ENCODE measurements at places on chromosomes 12 and 14.

DNA sequence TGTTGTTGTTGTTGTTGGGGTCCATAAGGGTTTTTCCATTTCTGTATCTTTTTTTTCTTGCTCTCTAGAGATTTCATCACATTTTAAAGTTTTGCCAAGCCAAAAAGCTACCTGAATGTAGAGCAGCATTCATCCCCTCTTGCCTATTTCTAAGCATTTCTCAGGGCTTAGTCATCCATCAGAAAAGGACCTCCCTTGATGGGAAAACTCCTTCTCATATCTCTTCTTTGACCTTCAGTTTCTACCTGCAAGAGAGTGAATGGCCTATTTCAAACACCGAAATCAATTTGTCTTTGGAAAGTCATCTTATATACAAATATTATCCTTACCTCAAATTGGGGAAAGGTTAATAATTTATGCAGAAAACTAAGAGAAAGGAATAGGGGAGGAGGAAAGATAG, 4.5 kb downstream of the MYBPC1 start:
- DNase-seq: no peak

DNA sequence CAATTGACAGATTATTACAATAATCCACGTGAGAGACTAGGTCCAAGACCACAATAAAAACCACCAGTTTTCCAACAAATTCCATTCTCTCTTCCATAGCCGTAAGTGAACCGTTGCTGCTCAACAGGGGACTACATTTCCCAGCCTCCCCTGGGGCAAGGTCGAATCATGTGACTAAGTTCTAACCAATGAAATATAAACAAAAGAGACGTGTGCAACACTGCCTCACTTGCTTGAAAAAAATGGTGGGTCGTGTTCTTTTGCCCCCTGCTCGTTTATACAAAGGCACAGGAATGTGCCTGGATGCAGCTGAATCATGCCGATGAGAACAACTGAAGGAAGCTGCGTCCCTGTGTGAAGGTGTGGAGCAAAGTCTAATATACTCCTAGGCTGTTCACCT, 51.1 kb downstream of the HSPB8 start:
- DNase-seq: no peak

GRCh38 chr12:104356231-104357115, 52.9 kb downstream of the EID3 start:
- no peak for DNase-seq

DNA sequence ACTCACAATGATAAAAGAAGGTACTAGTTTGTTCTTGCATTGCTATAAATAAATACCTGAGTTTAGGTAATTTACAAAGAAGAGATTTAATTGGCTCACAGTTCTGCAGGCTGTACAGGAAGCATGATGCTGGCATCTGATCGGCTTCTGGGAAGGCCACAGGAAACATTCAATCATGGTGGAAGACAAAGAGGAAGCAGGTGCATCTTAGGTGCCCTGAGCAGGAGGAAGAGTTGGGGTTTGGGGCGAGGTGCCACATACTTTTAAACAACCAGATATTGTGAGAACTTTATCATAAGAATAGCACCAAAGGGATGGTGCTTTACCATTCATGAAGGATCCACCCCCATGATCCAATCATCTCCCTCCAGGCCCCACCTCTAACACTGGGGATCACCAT, 752.6 kb upstream of the FLRT2 start:
- DNase-seq: no peak

- no peak for DNase-seq
Observed at GRCh38 chr14:80784820-80785219, 156.7 kb downstream of the CEP128 start.

- DNase-seq: no peak
Observed at GRCh38 chr14:24143511-24143910, 2.1 kb upstream of the EMC9 start.

GRCh38 chr12:32828120-32828519, 68.5 kb downstream of the PKP2 start:
- DNase-seq: no peak

GRCh38 chr14:21068521-21069387, 1.4 kb upstream of the ARHGEF40 start:
- peak; percentile 53 for DNase-seq

DNA sequence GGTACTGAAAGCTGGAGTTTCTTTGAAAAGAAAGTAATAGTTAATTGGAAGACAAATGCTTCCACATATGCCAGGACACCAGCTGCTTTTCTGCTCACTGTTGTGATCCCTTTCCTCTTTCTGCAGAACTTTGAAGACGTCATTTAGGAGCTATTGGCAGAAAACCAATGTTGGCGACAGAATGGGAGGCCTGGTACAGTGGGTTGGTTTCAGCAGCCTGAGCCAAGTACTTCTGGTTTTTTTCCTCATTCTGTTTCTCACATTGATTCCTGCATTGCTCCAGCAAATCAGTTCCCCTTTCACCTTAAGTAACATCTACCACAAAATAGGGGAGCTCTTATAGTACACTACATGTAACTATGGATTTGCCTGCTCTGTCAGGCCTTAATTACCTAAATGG, 96.9 kb downstream of the FIGNL2 start:
- DNase-seq: no peak

GRCh38 chr14:22939684-22940083, 10.5 kb upstream of the PRMT5 start:
- DNase-seq: no peak

- no peak for DNase-seq
Observed at GRCh38 chr14:33946679-33947476, 4.0 kb downstream of the EGLN3 start.

GRCh38 chr14:32012062-32012461, 65.0 kb upstream of the ARHGAP5 start:
- DNase-seq: no peak

DNA sequence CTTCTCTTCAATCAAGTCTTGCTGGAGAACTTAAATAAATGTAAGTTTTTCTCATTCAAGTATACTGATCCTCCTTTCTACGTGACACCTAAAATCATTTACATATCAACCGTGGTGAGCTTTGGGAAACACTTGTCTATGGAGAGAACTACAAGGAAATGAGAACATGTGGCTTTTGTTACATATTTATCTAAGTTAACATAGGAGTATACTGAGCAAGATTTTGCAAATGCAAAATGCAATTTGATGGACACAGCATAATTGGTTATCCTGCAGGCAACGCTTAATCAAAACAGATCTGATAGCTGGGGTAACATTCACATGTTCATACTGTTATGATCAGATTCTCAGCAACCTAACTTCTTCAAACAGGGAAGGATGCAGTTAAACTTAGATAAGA, 376.3 kb downstream of the TMEM132D start:
- no peak for DNase-seq

DNA sequence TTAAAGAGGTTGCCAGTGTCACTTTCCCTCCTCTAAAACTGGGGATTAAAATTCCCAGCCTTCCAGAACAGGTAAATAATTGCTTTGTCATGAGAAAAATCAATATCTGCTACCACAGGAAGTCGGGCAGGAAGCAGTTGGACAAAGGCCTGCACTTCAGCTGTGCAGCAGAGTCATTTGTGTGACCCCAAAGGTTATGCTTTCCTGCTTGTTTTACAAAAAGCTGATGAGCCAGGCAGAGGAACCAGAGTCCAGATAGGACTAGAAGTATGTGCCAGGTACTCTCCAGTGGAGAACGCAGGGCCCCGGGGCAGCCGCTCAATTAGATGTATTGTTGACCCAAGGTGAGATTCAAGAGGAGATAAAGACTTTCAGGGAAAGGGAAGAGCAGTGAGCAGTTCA, 117.1 kb upstream of the FRMD6 start:
- no peak for DNase-seq

DNA sequence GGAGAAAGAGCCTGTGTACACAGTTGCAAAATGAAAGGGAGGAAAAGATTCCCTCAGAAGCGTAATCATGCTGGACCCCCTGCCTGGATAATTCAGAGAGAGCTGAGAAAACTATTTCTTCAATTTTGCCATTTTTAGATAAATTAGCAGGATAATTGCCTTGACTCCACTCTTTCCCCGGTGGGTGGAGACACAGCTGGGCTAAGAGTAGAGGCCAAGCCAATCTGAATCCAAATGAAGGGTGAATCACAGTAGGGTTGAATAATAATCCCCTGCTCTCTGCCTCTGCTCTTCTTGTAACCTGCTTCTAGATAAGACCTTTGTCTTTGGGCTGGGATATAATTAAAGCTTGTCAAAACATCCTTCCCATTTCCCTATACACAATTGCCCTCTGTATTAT, 150.1 kb downstream of the CAPZA3 start:
- no peak for DNase-seq

GRCh38 chr12:1546931-1547640, 47.3 kb downstream of the FBXL14 start:
- no peak for DNase-seq

DNA sequence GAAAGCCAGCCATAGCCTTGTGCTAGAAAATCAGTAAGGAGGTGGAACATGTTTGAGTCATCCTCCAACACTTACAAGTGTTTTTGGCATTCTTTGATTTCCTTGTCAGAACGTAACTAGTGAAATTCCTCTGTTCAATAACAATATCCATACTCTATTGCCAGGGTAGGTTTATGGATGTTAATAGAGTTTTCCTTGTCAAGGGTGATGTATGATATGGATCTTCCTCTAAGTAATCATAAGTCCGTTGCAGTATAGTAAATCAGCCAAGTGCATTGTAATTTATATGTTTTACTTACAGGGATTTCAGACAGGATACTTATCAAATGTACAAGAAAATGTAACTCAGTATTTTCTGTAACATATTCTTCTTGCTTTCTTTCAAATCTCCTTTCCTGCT, 19.4 kb downstream of the NAV3 start:
- no peak for DNase-seq

DNA sequence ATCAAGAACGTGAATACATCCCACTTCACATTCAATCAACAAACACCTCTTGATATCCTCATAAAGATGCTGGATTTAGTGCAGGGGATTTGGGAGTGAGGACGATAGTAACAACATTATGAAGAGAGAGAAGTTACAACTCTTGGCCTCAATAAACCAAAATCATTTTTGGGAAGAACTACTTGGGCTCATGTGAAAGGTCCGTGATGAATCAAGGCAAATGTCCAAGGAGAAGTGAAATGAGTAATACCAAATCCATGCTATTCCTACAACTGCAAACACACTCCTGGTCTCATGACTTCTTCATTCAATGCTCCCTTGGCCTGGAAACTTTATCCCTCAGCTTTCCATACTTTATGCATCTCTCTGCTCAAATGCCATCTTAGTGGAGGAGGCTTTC, 162.0 kb upstream of the LMNTD1 start:
- DNase-seq: no peak

- DNase-seq: no peak
Observed at GRCh38 chr14:103031956-103032355, 25.4 kb downstream of the CDC42BPB start.

GRCh38 chr14:83909507-83909906, 1620.4 kb upstream of the FLRT2 start:
- DNase-seq: no peak

DNA sequence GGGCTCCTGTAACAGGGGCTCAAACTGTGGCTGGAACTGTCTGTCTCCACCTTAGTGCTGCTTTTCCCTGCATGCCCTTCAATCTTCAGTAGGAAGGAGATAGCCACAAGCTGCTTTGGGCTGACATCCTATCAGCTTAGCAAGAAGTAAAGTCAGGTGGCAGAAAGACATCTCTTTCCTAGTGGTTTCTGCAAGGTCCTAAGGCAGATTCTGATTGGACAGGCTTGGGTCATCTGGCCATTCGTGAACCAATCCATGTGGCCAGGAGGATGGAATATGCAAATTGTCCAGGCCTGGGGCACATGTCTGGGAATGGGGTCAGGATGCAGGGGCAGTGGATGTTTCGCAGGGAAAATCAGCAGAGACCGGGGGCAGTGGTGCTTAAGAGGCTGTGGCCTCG, 5.2 kb downstream of the RITA1 start:
- DNase-seq: no peak

DNA sequence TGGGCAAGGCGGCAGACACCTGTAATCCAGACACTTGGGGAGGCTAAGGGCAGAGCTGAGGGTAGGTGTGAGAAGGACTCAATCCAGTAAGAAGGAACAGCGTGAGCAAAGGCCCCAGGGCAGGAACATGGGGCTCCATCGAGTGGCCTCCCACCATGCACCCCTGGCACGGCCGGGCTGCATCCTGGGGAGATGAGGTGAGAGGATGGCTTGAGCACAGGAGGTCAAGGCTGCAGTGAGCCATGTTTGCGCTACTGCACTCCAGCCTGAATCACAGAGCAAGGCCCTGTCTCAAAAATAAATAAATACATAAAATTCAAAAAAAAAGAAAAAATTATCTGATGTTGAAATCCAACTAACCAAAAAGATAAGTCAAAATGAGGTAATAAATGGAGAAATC, 58.5 kb downstream of the ARL6IP4 start:
- no peak for DNase-seq

- no peak for DNase-seq
Observed at GRCh38 chr14:51643140-51643539, 8.6 kb upstream of the FRMD6 start.

- DNase-seq: no peak
Observed at GRCh38 chr12:122884091-122884826, 11.7 kb downstream of the VPS37B start.

GRCh38 chr14:90461425-90461824, 64.6 kb downstream of the CALM1 start:
- DNase-seq: no peak

DNA sequence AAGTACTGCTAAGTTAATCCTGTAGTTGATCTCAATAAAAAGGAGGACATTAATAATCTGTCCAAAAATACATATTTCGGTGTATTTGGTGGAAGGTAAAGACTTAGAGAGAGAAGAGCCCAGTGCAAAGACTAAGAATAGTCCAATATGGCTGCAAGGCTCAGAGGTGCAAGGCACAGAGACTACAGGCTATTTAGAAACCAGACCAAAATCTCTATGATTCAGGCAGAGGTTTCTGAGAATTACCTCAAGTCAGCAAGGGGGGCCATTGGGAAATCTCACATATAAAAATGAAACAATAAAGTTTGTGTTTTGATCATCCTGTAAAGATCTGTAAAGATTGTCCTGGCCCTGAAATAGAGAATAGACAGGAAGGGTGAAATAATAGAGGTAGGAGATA, 1173.0 kb downstream of the VRK1 start:
- no peak for DNase-seq

- no peak for DNase-seq
Observed at GRCh38 chr14:105646175-105646574, 119.8 kb downstream of the TMEM121 start.

DNA sequence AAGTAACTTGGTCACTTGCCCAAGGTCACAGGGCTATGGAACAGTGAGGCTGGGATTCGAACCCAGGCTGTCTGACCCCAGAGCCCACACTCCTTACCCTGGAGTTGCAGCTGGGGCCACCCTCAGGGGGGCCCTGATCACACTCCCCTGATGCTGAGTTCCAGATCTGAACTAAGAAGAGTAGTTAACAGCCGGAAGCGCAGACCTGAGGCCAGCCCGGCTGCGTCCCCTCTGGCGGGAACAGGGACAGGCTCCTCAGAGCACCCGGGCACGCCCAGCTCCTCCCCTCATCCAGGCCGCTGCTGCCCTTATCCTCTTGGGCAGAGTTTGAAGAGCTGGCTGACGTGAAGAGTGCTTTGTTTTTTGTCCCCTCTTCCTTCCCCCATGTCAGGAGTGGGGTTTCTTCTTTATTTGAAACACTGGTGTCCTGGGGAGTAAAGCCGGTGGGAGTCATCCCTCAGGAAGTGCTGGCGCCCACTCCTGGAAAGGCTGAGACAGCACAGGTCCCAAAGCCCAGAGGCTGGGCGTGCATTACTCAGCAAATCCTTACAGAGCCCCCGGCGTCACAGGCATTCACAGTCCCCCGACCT, 8.7 kb downstream of the PHB2 start:
- DNase-seq: peak; percentile 65

Data from activated naive CD8-positive, alpha-beta T cell treated with anti-CD3 and anti-CD28 coated beads, Interleukin-2, amount 50 U/mL, for 24 hours (primary cell).